ENCODE measurements at places on chromosomes 13 and 19.
A peak's percentile ranks its signal among the peaks of the same experiment; 100 is the strongest.

- no peak for DNase-seq
These were observed 7.8 kb upstream of the ATP12A start for GRCh38 chr13:24672141-24673132.

DNA sequence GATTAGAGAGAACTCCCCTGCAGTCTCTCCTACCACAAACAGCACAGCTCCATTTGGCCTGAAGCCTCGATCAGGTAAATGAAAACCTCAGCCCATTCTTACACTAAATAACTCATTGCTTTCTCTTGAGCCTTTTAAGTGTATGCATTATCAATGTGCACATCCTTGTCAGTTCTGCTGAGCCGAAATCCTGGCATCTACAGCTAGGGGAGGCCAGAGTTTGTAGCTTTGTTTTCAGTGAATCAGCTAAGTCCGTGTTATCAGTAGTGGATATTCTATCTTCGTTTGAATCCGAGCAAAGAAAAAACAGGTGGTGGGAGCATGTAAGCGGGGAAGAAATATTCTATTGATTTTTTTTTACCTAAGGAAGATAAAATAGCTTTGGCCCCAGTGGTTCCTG, 84.4 kb downstream of the ESD start:
- no peak for DNase-seq

- no peak for DNase-seq
These were observed 23.7 kb upstream of the UBE2L5 start for GRCh38 chr13:30398601-30399072.

DNA sequence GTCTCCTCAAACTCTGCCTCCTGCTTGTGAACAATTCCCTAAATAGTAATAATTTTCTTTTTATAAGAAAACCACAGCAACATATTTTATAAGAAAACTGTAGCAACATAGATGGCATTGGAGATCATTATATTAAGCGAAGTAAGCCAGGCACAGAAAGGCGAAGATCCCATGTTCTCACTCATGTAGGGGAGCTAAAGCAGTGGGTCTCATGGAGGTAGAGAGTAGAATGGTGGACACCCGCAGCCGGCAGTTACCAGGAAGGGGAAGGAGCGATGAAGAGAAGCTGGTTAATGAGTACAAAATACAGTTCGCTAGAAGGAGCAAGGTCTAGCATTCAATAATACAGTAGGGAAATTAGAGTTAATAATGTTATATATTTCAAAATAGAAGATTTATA, 42.9 kb downstream of the CRYL1 start:
- DNase-seq, result no peak

- no peak for DNase-seq
These were observed 46.5 kb downstream of the DNAJC3 start for GRCh38 chr13:95723438-95723837.

- DNase-seq, result no peak
These were observed 1426.4 kb downstream of the PCDH9 start for GRCh38 chr13:65803530-65804392.

DNA sequence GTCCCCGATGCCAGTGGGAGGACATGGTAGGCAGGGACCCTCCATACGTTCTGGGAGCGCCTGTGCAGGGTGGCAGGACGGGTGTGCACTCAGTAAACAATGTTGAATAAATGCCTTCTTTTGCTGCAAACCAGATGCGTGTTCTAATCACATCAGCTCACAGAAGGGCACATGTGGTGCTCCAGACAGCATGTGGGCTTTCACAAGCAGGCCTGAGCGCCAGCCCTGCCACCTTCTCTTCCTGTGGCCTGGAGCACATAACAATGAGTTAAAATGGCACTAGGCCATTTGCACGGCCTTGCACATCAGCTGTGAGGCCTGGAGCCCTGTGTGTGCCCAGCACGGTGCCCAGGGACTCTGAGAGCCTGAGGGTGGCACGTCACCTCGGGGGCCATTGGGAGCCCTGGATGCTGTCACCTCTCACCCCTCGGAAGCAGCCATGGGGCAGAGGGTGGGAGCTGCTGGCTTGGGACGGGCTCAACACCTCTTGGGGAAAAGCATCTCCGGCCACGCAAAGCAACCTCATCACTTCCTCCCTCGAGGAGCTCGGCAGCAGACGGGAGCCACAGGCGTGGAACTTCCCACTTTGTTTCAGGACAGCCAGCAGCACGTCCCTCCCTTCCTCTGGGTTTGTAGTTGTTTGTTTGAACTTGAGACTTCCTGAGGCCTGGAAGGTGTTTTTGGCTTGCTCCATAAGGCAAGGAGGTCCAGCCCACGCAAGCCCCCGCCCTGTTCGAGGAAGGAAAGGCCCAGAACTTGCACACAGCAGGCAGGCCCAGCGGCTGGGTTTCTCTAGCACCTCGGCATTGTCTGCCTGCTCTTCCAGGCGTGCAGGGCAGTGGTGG, 9.8 kb downstream of the MCF2L start:
- DNase-seq, result no peak

DNA sequence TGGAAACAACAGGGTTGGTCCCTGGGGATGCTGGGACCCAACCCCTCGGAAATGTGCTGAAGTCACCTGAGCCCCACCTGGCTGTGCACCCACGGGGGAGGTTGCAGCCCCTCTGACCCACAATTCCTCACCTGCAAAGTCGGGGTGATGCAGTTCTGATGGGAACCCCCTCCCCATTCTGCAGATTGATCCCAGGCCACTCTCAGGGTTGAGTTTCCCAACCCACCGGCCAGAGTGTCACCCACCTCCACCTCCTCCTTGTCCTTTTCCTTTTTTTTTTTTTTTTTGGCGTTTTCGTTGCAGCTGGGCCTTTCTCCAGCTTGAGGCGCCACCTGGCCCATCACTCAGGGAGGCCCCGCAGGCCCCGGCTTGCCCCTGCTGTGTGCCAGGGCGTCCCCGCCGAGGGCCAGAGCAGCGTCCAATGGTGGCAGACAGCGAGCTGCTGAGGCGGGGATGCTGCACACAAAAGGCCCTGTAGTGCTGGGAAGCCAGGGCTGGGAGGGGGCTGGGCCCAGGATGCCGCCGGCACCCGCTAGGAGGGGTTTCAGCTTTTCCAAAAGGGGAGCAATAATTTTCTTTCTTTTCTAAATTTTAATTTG, 4.6 kb downstream of the PIK3R2 start:
- DNase-seq, result no peak

DNA sequence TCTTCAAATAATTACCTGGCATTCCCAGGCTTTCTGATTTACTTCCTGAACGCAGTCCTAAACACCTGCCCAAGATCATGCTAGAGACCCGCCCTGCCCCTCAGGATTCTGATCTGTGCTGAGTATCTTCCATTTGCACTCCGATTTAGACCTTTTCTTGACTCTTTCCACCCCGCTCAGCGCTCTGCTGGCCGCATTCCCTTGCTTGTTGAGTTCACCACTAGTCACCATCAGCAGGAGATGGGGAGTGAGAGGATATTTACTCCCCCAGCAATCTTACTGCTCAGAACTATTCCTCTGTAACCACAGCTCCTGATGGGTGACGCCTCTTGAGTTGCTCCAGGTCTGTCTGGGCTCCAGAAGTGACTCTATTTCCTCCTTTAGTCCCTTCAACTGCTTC, 419.4 kb upstream of the MIR17HG start:
- DNase-seq, result no peak

DNA sequence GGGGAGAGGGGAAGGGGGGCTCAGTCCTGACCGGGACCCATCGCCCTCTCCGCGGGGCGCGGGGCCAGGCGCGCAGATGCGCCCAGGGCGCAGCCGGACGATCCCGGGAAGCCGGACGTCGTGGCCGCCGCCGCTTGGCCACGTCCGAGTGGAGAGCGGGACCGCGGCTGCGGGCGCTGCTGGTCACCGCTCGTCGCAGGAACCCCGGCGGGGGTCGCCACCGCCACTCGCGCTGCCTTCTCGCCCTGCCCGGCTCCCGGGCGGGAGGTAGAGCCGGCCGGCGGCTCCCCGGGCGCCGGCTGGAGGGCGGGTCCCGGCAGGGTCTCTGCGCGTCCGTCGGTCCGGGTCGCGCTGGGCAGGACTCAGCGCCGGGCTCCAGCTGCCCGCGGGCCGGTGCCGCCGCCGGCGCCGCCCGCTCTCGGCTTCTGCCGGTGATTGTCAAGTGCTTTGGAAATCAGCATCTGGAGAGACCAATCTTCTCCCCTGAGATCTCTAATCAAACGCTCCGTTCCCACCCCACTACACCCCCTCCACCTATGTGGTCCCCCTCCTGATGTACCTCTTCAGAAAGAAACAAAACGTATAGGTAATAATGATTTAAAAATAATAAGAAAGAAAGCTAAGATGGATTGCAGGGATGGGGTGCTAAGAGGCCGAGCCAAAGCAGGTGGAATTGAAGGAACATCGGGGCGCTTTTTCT, 464.4 kb downstream of the ITGBL1 start:
- no peak for DNase-seq

DNA sequence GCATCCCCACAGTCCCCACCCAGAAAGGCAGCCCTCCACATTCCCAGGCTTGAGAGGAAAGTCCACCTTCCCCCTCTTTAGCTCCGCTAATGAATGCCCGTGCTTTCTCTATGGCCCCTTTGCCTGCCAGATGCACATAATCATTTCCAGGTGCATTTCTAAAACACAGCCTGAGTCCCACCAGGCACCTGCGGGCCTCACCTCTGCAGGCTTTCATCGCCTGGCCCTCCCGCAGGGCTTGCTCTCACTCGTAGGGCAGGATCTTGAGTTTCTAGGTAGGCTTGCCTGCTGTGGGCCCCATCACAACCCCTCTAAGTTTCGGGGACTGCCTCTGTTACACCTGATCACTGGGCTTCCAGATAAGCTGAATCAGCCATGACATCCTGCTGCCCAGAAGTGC, 173.6 kb downstream of the ZNF536 start:
- DNase-seq, result no peak

DNA sequence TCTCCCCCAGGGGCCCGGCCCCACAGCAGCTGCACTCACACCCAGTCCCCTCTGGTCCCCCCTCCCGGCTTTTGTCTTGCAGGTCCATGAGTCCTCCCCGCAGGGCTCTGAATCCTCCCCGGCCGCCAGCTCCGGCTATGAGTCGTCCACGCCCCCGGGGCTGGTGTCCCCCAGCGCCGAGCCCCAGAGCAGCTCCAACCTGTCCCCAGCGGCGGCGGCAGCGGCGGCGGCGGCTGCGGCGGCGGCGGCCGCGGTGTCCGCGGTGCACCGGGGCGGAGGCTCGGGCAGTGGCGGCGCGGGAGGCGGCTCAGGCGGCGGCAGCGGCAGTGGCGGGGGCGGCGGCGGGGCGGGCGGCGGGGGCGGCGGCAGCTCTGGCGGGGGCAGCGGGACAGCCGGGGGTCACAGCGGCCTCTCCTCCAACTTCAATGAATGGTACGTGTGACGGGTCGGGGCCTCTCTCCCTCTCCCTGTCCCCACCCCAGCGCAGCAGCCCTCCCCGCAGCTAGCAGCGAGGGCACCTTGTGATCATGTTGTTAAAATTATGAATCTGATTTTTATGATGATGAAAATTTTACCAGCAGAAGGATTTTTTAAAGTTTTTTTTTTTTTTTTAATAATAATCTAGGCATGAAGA, 3.8 kb downstream of the ZIC2 start:
- no peak for DNase-seq

GRCh38 chr13:39588384-39588783, 14.6 kb downstream of the LHFPL6 start:
- no peak for DNase-seq

DNA sequence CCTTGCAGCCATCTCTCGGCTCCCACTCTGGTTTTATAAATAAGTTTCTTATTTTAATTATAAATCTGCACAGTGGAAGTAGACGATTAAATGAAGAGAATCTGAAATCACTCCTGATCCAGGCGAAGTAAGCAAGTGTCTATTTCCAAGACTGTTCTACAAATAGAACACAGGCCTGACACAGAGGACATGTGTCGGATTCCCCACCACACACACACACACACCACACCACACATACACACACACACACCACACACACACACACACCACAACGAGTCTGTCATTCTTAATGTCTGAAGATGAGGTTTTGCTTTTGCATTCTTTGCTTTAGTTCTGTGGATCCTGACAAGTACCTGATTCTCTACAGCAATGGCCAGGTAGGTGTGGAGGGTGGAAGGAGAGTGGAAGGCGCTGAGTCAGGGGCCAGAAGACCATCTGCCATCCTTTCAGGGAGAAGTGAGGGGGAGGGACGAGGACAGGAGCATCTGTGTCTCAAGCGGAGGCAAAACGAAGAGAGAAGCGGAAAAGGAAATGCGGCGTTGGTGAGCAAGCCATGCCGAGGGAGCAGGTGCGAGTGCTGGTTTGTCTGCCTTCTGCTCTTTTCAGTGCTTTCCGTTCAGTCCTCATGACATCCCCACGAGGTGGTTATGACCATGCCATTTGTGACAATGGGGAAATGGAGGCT, 110.2 kb downstream of the TEX26 start:
- no peak for DNase-seq

DNA sequence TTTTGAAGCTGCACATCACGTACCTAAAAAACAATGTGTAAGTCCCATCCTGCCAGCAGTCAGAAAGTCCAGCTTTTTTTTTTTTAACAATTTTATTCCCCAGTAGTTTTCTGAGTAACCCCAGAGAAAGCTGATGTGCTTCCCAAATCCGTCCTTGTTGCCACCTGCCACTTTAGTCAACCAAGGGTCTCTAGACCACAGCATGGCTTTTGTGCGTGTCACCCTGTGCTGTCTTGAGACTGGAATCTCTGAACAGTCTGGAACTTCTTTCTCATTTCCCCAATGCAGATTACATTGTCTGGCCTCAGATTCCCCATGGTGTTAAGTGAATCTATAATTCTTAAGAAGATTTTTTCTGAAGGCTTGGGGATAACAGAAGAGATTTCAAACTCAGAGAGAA, 289.2 kb upstream of the KLF12 start:
- DNase-seq, result no peak

- peak; percentile 6 for DNase-seq
These were observed 4.9 kb upstream of the NWD1 start for GRCh38 chr19:16714702-16715287.

DNA sequence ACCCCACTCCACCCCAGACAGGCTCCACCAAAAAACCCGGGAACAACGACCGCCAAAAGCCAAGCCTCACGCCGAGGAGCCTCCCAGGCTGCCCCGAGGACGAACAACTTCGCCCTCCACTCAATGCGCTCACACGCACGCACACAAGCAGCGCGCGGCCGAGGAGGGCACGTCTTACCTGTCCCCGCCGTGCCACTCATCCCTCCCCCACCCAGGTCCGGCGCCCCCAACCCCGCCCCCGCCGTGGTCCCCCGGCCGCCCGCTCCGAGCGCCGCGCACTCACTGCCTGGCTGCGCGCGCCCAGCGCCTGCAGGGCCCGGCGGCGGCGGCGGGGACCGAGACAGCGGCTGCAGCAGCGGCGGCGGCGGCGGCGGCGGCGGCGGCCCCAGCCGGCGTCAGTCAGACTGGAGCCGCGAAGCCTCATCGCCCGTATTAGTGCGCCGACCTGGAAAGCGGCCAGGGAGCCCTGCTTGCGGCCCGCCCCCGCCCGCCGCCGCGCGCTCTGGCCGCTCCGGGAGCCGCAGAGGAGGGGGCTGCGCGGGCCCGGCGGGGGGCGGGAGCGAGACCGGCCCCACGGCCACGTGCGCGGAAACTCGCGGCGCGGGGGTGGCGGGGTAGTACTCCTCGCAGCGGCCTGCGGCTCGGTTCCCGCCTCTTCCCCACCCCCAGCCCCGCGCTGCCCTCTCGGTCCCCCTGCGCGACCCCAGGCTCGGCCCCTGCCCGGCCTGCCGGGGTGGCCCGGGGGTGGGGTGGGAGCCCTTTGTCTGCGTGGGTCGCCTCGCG, at the start of gene SMAD9:
TSS of gene SMAD9 (minus strand) at position 406 of the 783 bp plus-strand sequence. CDS start 40,549 bp downstream, outside the sequence.
- no peak for DNase-seq

- no peak for DNase-seq
These were observed 1.3 kb upstream of the ACTL9 start for GRCh38 chr19:8699908-8700307.

GRCh38 chr19:13019332-13019731, 24.1 kb downstream of the NFIX start:
- DNase-seq, result no peak

- no peak for DNase-seq
These were observed 10.4 kb upstream of the ZNF586 start for GRCh38 chr19:57759096-57759495.
